Aorta (tissue), 5 donors: ENCODE measurements at places on chromosomes 5 and 9. TPM values are rescaled to one million over a fixed set of nuclear protein-coding genes. Genes with fewer than 3 reads are reported as not detected.

The GADD45G gene
- total RNA-seq = 4.5 TPM

The SMIM33 gene
- total RNA-seq = not detected

The SLC23A1 gene
- total RNA-seq = not detected

The ZNF883 gene
- 2.1 TPM for total RNA-seq

The TAF11L2 gene
- not detected for total RNA-seq

The OR1N2 gene
- total RNA-seq = not detected

The PSAT1 gene
- 4.1 TPM for total RNA-seq

The CAMSAP1 gene
- 26.4 TPM for total RNA-seq

The DBH gene
- total RNA-seq = not detected

The EGFL7 gene
- total RNA-seq = 308 TPM

DNA sequence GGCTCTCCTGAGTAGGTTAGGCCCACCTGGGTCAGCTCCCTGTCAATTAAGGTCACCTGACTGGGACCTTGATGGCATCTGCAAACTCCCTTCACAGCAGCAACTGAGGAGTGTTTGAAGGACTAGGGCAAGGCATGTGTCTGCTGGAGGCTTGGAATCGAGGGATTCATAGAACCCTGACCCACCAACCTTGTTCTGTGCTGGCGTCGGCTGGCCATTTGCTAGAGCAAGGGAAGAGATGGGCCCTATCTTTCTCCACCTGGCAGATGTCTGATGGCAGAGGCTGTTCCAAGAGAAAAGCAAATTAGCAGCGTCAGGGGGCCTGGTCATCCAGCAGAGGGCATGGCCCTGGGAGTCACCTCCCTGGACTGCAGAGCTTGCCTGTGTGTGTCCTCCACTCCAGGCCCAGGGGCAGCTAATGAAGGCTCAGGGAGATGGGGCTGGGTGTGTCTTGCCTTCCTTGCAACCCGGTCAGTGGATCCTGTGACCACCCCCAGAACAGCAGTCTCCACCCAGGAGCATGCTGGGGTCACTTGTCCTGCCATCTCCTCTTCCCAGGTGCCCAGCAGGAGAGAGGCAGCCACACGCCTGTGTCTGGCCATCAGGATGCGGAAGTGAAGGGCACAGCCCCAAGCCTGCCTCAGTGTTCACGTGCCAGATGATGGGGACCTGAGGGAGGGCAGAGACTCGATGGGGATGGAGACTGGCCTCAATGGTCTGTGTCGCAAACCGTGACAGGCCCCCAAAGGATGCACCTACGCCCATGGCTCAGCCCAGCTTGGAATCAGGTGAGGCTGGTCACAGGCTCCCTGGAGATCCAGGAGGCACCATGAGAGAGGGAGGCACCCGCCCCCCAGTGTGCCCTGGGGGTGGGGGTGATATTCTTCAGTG is 53.9 kb downstream of the BARX1 start:
- DNase-seq = no peak

DNA sequence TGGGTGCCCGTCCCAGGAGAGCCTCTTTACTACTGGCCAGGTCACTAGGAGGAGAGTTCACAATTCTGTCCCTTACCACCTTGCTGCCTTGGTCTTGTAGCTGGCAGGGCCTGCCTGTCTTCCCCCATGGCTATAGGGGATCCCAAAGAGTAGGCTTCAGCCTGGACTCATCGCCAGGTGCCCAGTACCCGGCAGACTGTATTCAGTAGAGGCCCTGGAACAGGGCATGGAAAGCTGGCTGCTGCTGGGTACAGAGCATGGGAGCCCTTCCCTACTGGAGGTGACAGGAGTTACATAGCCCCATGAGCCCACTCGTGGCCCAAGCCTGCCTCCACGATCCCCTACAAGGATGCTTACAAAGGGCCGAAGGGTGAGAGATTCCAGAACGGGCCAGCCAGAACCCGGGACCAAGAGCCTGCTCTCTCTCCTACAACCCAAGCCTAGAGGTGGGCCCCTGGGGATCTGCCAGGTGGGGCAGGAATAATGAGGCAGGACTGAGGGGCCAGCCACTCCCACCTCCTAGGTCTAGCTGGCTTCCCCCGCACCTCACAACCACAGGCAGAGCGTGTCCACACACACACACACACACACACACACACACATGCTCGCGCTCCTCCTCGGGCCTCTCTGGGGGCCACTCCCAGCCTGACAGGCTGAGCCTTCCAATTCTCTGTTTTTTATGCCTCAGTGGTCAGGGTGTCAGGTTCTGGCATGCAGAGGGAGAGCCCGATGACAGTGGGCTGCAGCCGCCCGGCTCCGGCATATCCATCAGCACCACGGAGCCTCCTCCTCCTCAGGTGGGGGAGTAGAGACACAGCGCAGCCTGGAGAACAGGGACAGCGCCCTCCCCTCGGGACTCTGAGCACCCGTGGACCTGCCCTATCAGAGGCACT is 186.0 kb downstream of the PAX5 start:
- peak; percentile 25 for DNase-seq

DNA sequence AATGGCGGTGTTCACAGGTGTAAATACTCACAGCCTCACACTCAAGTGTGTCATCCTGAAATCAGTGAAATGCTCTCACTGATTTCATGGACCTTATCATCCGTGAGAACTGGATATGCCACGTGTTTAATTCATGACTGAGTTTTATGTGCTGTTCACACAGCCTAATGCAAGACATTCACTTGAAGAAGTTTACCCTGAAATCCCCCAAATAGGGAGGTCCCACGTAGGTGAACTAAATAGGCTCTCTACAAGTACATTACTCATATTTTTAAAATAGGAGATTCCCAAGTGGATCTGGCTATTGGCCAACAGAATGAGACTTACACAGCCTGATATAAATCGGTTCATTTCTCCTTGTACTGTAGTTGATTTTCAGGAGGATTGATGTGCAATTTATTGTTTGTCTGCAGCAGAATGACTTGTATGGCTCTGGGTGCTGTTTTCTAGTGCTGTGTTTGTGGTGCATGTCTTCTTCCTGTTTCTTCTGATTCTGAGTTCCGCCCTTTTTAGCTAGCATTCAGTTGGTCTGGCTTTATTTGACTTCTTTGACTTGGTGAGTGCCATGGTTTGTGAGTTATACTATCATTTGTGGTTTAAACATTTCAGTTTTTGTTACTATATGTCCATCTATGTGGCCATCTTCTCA is 25.1 kb downstream of the TRIO start:
- no peak for DNase-seq

- DNase-seq = no peak
Measured at GRCh38 chr9:74322661-74323314, 174.3 kb upstream of the RORB start.

GRCh38 chr5:52497133-52497693 is 290.5 kb upstream of the ITGA1 start:
- no peak for DNase-seq

DNA sequence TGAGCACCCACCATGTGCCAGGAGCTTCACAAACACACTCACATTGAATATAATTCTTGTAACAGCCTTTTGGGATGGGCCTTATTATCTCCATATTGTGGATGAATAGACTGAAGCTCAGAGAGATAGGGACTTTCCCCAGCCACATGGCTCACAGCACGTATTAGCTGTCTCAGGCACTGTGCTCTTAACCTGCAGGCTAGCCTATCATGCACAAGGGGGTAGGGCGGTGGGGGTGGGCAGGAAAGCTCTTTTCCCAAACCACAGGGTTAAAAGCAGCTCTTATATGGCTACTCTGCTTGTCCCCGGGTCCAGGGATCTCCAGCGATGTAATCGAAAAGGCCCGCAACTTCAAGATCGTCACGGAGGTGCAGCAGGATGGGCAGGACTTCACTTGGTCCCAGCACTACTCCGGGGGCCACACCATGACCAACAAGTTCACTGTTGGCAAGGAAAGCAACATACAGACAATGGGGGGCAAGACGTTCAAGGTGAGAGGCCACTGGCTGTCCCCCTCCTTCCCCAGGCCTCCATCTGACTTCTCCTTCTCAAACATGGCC is 2.6 kb downstream of the FABP6 start:
- no peak for DNase-seq

DNA sequence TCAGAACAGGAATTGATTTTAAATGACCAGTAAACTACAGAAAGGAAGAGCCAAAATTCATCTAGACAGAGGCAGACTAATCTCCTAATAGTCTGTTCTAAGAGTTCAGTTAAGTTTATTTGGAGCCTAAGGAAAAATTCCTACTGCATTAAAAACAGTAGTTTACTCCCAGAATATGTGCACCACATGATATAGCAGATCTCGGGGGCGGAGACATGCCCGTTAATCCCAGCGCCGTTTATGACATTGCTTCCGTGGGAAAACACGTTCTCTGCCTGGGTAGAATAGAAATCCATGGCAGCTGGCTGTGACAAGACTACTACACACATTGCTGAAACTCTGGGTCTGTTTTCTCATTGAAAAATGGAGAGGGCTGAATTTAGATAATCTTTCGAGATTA is 11.4 kb downstream of the HABP4 start:
- no peak for DNase-seq

DNA sequence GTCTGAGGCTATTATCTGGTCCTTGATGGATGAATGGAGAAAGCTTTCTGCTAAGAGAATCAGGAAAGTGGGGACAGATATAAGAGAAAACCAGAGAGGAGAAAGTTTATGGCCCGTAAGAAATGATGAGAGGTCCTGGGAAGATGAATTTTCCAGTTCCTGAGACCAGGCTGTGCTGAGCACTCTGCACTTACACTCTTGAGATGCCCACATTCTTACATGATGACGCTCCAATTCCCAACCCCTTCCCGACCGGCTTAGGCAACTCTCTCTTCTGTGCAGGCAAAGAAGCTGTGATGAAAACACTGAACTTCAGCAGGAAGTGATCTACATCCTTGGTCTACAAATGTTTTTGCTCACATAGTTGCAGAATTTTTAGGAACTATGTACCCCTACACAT is 417.0 kb downstream of the ARHGEF28 start:
- DNase-seq = no peak
